ENCODE measurements at places on chromosomes 4 and X. TPM values are rescaled to one million over a fixed set of nuclear protein-coding genes. Genes with fewer than 3 reads are reported as not detected.

Gene MTHFD2L
- total RNA-seq: 25.3 TPM

Gene SHROOM2
- 17.9 TPM for total RNA-seq

Gene DHRSX
- 17.5 TPM for total RNA-seq

Gene MOSPD2
- 11.1 TPM for total RNA-seq

Gene PRAF2
- 3.7 TPM for total RNA-seq

Data from temporal lobe (tissue), 4 donors.